ENCODE measurements at places on chromosomes 1 and 21. TPM values are rescaled to one million over a fixed set of nuclear protein-coding genes. Genes with fewer than 3 reads are reported as not detected.

DNA sequence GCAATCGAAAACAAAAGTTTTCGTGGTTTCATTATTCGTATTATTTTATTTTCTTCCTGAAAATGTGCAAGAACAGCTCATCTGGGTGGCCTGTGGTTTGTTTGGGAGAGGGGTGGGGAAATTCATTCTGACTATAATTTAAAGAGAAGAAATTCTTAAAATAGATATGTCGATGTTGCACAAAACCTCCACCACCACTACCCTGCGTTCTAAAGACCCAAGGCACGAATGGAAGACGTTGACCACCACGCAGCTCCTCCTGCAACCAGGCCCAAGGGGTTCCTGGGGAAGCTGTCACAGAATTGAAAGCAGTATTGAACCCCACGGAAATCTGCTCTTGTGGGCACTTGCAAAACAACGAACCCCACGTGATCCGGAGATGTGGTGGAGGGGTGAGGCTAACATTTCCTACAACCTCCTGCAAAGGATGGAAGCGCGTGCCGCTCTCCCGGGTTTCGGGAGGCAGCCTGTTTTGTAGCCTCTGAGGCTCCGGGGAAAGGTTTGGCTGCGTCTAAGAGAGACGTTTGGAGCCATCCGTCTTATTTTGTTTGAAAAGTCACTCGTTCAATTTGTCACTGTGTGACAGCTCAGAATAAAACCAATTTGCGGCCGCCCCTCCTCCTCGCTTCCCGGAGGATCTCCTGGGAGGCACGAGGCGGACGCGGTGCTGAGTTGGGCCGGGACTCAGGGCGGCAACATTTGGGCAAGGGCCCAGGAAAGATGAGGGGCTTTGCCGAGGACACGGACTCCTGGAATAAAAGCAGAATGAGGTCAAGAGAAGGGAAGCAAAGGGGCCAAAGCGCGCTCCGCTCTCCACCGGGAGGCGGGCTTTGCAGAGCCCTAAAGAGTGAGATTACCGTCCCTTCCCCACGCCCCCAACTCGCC is 810 bp upstream of the HLX start:
- peak; percentile 72 for DNase-seq

DNA sequence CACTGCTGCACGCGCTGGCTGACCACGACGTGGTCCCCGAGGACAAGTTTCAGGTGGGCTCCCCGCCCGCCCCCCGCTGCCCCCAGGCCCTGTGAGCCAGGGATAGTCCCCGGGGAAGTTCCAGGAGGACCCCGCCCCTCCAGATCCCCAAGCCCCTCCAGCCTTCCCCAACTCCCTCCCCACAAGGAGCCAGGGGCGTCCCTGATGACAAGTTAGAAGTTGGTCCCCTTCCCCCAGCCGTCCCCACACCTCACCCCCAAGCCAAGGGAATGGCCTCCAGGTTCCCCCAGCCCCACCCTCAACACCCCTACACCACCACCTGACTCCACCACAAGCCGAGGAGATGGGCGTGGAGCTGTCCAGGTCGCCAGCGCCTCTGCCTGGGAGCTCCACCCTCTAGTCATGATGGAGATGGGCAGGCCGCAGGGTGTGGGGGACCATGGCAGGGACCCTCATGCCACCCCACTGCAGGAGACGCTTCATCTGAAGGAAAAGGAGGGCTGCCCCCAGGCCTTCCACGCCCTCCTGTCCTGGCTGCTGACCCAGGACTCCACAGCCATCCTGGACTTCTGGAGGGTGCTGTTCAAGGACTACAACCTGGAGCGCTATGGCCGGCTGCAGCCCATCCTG is 525 bp downstream of the AIRE start:
- peak; percentile 7 for DNase-seq

TRIM67 gene
- 0.17 TPM for polyA plus RNA-seq

DNA sequence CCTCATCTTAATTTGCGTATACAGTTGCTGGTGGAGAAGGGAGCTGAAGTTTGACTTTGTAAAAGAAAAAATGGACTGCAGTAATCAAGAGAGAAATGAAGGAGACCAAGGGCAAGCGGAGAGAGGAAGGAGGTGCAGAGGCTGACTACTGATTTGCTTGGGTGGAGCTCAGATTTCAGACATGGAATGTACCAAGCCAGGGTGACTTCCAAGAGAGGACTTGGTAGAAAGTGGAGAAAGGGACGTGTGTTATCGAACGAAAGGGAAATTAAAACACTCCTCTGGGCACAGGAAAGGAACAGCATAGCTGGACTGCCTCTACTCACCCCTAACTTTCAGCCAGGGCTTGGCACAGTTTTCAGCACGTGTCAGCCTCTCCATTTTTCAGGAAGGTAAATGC is 15.1 kb upstream of the HEATR1 start:
- DNase-seq, result no peak

- no peak for DNase-seq
These were observed 3.4 kb upstream of the FTCD start for GRCh38 chr21:46158666-46159300.

PRMT6 gene
- polyA plus RNA-seq, result 15.4 TPM

ARHGAP29 gene
- polyA plus RNA-seq, result 53.4 TPM

DNA sequence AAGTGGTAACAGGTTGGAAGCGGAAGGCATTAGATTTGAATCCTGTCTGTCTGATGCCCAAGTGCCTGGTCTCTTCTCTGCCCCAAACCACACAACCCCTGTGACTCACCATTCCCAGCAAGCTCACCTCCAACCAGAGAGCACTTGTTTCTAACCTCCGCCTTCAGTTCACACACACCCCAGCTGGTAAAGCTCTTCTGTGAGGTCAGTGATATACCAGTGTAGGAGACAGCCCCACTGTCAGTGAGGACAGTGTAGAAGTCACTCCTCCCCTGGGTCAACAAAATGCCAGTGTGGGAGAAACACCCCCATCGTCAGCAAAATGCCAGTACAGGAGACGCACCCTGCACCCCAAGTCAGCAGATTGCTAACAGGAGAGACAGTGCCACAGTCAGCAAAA is 2.6 kb downstream of the RIMS3 start:
- no peak for DNase-seq

DNA sequence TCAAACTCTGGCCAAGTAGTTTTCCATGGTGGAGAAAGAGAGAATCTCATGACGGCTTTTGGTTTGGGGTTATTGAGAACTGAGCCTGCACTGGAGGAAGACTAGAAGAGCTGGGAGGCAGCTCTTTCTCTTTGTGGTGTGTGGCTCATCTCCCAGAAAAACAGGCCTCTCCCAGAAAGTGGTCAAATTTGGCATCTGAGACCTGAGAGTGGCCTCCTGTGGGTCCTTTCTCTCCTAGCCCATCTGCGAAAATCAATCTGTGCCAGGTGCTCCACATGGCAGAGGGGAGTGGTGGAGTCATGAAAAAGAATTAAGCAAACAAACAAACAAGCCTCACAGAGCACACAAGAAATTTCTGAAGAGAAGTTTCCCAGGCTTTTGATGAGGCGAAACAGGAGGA is 305.0 kb downstream of the ST6GALNAC3 start:
- DNase-seq, result no peak

- DNase-seq, result no peak
These were observed 173.3 kb upstream of the FOXD3 start for GRCh38 chr1:63148825-63149645.

DNA sequence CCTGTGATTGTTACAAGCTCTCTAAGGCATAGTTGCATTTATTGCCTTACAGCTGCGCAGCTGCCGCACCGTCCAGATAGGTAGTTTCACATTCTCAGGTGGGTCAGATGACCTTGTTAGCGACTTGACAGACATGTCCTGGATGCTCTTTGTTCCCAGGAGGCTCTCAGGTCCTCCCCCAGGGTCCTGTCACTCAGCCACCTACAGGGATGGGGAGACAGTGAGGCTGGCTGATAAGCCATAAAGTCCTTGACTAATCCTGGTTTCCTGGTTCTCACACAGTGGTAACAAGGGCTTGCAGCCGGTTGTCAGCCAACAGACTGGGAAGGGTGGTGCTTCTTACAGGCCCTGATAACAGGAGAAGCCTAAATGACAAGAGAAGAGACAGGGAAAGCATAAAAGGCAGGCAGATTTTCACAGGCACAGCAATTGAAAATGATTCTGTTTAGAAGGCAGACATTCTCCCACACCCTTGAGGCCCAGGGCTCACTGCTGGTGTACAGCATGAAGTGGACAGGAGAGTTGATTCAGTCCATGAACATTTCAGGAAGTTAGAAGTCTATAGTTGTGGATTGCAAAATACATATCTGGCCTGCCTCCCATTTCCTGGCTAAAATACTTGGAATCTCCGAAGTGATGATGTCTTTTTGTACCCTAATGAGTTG is 2.9 kb downstream of the ARF1 start:
- DNase-seq, result no peak

DNA sequence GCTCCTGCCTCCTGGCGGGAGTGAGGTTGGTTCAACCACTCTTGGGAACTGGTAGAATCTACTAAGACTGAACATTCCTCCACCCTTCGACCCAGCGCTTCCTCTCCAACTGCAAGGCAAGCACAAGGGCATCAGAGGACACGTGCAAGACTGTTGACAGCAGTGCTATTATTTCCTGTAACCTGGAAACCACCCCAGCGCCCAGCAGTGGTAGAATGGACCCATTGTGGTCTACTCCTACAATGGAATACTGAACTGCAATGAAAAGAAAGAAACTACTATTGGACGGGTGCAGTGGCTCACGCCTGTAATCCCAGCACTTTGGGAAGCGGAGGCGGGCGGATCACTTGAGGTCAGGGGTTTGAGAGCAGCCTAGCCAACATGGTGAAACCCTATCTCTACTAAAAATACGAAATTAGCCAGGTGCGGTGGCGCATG is 33.0 kb upstream of the TARDBP start:
- DNase-seq, result no peak

DNA sequence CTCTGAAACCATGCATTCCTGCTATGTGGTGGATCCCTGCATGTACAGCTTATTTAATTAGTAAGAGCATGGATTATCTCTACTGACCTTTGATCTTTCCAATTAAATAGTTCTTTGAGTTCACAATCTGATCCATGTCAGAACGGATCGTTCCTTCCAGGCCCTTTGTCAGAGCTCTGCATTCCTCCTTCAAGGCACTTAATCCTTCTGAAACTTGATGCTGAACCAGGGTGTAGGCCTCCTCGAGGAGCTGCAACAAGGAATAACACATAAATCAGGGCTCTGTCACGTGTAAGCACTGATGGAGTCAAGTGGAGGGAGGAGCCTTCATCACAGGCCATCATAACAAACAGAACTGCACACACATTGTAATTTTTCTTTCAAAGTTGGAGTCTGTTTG is 68.4 kb upstream of the EDEM3 start:
- DNase-seq, result no peak

KIF14 gene
- 2.3 TPM for polyA plus RNA-seq

SLC1A7 gene
- 0.26 TPM for polyA plus RNA-seq

DNA sequence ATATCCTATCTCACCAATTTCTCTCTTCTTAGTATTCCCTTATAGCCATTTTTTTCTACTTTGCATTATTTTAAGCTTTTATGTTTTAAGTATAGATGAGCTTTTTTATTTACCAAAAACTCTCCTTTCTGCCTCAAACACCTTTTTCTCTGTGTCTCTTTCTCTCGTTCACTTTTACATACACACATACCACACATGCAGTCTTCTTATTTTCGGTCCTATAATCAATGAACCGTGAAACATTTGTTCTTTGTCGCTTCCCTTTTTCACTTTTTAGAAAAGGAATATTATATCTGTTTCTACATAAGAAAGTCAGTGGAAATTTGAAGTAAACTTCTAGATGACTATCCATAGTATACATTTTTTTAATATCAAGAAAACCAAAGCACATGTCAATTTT is 183.2 kb downstream of the MRPL39 start:
- DNase-seq, result no peak

GRCh38 chr1:119266386-119266785 is 102.2 kb upstream of the HAO2 start:
- DNase-seq, result no peak
